Activated CD8-positive, alpha-beta memory T cell treated with anti-CD3 and anti-CD28 coated beads for 48 hours (primary cell): ENCODE measurements at places on chromosomes 12 and 14.

GRCh38 chr14:45212231-45212630, 40.8 kb downstream of the MIS18BP1 start:
- DNase-seq, result no peak

DNA sequence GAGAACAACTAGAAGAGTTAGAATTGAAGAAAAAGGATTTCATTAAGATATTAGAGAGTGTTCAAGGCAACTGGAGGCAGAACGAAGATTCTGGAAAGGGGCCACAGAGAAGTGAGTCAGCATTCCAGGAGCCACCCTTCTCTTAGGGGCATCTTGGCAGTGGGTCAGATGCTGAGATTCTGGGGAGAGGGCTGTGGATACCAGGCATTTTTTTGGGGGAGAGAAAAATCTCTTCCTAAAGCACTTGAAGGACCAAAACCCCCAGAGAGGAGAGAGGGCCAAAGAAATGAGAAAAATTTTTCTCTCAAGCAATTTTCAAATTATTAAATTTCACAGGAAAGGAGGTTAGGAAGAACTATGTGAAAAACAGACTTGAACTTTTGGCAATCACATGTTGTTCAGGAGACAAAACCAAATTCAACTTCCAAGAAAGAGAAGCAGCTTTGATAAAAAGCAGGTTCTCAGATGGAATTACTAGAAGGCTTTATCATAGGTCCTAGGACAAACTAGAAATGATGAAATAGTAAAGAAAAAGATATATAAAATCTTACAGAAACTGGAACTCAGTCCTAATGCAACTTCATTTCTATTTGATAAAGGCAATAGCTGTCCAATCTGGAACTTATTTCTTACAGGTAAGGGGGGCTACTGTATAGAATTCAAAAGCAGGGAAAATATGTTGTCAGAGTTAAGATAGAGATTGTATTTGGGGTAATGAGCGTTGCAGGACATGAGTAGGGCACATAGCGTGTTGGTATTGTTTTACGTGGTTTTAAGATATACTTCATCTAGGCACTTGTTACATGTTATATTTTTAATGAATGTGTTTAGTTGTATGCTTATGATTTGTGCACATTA, 1.1 kb upstream of the CLEC2D start:
- DNase-seq, result no peak

DNA sequence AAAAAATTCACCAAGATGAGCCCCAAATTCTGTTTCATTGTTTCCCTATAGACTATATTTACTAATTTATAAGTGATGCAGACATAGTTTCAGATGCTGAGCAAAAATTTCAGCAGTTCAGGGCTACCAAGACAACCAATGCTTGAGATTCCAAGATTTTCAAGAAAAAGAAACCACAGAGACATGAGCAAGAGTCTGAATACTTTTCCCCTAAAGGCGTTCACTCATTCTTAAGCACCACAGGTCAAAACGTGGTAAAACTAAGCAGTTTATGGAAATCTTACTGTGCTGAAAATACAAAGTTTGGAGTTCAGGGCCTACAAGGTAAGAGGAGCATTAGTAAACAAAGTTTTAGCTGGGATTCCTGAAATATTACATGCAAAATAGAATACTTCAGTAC, 221.2 kb downstream of the KCNH5 start:
- no peak for DNase-seq

- no peak for DNase-seq
Measured at GRCh38 chr12:91893476-91893875, 252.2 kb downstream of the BTG1 start.

DNA sequence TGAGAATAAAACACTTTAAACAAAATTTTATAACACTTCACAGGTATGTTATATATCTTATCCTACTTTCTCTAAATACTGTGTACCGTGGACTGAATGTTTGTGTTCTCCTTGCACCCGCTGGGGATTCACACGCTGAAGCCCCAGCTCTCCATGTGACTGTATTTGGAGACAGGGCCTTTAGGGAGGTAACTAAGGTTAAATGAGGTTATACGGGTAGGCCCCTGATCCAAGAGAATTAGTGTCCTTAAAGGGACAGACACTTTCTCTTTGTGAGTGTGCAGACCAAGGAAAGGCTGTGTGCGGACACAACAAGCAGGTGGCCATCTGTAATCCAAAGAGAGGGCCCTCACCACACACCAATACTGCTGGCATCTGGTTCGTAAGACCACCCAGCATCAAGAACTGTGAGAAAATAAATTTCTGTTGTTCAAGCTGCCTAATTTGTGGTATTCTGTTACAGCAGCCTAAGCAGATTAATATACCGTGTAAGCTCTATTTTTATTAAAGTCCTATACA, 70.1 kb upstream of the TTC7B start:
- DNase-seq, result no peak

- DNase-seq, result no peak
Measured at GRCh38 chr12:109531411-109531810, 41.9 kb downstream of the MMAB start.

GRCh38 chr12:63093084-63093483, 57.9 kb downstream of the AVPR1A start:
- DNase-seq, result no peak
